ENCODE measurements at places on chromosomes 4 and X.

DNA sequence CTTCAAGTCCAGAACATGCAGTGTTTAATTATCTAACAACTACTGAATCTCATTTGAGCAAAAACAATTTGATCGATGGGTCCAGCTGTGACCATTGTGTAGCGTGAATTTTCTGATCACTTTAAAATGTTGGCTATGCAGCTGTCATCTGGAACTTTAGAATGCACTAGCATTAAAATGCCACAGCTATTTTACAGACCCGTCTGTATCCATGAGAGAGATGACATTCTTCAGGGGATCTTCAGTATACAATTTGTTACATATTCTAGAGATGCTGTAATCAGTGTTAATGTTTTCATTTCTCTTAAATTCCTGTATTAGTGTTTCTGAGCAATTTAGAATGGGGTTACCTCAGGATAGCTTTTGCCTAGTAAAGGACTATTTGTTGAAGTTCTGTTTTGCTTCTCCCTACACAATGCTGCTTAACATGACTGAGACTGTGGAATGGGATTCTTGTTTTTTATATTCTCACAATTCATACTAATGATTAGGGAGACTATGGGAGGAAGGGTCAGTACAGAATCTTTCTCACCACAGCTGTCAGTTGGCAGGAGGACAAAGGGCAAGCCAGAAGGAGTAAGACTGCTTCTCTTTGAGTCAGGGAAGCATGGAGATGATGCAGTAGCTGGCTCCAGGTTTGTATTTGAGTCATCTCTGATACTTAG lies 13.2 kb upstream of the CTSO start:
- DNase-seq, result no peak

DNA sequence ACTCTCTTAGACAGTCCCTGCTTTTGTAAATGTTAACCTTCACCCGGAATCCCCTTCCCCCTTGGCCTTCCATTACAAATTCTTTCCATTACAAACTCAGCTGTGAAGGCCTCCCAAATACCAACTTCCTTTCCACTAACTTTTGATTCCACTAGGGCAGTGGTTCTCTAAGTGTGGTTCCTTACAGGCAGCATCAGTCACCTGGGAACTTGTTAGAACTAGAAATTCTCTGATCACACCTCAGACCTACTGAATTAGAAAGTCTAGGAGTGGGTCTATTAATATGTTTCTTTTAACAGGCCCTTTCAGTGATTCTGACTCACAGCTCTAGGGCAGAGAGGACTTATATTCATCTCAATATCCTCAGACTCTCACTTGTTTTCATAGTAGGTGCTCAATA lies 19.0 kb upstream of the MRPL1 start:
- DNase-seq, result no peak

- no peak for DNase-seq
Measured at GRCh38 chr4:76892601-76893000, 5.3 kb downstream of the SOWAHB start.

GRCh38 chr4:168846414-168846813 lies 163.6 kb downstream of the CBR4 start:
- no peak for DNase-seq

GRCh38 chrX:7244405-7244804 lies 96.5 kb upstream of the PUDP start:
- DNase-seq, result no peak

DNA sequence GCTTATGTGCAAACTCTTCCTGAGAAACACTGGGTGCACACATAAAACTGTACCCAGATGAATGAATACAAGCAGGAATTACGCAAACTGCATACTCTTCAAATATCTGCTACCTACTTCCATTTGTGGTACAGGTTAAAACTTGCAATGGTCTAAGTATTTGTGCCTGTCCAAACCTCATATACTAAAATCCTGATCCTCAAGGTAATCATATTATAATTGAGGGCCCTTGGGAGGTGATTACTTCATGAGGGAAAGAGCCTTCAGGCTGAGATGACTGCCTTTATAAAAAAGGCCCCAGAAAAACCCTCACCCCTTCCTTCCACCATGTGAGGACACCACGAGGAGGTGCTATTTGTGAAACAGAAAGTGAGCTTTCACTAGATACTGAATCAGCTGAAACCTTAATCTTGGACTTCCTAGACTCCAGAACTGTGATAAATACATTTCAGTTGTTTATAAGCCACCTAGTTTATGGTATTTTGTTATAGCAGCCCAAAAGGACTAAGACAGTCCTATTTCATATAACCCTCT lies 1977.2 kb downstream of the PCDH7 start:
- no peak for DNase-seq

DNA sequence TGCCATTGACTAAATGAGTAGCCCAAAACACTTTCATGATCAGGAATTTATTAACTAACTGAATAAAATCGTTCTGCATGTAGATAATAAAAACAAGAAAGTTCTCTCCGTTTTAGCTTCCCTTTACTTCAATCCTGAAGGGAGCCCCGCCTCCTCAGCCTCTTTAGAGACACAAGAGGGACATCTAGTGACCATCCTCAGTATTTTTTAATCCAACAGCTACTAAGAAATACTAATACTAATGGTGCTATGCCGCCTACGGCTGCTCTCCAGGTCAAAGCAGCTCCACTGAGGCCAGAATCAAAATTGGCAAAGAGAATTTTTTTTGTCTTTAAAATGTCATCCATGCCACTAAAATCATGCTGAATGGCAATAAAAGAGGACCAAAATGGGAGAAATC lies 3.2 kb upstream of the PCDH19 start:
- DNase-seq, result peak; percentile 48

GRCh38 chr4:152451496-152451895 lies 84.4 kb downstream of the FBXW7 start:
- no peak for DNase-seq

- no peak for DNase-seq
Measured at GRCh38 chr4:81507530-81507929, 35.8 kb upstream of the RASGEF1B start.

GRCh38 chr4:1061056-1061700 lies 49.8 kb downstream of the FGFRL1 start:
- DNase-seq, result peak; percentile 30

GRCh38 chrX:7139202-7140081 lies 8.1 kb upstream of the STS start:
- no peak for DNase-seq

- DNase-seq, result peak; percentile 60
Measured at GRCh38 chr4:74934016-74934831, 1.3 kb downstream of the PARM1 start.

DNA sequence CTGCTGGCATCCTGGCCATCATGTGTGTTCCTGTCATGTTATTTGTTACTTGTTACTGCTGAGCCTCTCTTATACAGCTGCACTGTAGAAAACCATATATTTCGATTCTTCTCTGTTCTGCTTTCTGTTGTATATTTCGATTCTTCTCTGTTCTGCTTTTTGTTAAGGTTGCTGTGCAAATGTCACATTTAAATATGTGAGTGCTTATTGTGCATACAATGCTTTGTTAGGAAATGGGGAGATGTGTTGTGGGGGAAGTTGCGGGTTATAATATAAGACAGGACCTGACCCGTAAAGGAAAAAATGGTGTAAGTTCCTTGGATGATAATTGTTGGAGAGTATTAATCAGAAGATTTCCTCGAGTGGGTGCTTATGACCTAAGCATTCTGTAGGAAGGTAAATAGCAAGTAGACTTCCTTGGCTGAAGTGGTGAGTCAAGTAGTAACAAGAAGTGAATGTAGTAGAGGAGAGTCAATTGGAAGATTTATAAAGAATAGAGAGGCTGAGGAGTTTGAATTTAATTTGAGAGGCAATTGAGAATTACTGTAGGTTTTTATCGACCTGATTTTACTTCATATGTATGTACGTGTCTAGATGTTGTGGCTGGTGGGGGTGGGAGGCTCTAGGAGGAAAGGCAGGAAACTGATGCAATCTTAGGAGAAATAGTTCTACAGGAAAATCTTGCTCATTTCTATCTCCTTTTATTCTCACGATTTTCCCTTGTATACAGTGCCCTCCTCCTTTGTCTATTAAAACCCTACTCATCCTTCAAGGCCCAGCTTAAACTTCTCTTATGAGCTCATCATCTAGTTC lies 8.5 kb downstream of the OGT start:
- no peak for DNase-seq

DNA sequence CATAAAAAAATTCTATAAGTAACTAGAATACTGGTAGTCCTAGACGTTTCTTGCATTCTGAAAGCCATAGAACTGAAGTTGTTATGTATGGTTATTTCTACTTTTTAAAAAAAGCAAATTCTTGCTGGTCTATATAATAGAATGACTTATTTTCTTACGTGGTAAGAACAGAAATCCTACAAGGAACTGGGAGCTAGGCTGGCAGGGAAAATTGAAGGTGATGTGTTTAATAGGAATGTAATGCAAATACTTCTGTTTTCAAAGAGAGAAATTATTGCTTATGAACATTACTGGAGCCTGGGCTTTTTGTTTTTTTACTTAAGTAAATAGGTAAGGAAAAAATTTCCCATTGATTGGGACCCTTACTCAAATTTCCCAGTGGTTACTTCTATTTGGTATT lies 8.9 kb downstream of the CCNA2 start:
- no peak for DNase-seq

DNA sequence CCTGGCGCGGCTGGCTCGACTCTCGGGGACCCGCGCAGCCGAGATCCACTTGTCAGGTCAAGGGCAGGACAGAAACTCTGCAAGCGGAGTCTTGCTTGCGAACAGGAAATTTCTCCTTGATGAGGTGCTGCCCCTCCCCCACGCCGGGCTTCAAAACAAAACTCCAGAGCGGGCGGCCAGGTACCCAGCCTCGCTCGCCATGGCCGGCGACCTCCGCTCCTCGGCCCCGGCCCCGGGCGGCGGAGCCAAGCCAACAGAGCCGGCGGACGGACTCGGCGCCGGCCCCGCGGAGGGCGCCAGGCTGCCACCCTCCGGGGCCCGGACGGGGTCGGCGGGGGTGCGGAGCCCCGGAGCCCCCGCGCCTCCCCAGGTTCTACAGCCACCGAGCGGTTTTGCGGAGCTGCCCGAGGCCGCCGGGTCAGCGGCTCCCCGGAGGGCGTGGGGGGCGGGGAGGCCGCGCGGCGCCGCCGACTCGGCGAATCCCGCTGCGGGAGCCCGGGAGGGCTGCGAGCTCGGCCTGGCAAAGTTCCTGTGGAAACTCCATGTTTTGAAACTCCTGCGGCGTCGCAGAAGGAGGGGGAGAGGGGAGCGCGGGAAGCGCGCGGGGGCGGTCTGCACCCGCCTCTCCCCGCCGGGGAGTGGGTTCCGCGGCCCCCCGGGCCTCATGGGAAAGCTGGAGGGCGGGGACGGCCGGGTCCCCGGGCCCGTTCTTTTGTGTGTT lies 11.7 kb upstream of the BCOR start:
- DNase-seq, result peak; percentile 64

DNA sequence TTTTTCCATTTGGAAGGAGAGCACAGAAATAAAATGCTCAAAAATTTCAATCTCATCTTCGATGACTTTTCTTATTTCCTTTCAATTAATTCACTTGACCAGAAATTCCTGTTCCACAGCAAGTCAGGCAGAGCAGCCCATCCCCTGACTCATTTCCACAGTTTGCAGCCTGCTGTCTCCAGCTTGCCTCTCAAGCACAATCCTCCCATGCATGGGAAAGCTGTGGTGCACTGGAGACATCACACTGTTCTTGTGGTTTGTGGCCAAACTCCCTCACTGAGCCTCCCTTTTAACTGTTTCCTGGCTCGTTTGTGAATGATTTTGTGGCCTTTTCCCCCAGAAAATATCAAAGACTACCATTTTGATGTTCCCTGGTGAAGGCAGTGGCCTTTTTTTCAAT lies 114.0 kb upstream of the ENPEP start:
- DNase-seq, result no peak

Data from D341Med (cell line).